ENCODE measurements at places on chromosomes 13 and 19.

DNA sequence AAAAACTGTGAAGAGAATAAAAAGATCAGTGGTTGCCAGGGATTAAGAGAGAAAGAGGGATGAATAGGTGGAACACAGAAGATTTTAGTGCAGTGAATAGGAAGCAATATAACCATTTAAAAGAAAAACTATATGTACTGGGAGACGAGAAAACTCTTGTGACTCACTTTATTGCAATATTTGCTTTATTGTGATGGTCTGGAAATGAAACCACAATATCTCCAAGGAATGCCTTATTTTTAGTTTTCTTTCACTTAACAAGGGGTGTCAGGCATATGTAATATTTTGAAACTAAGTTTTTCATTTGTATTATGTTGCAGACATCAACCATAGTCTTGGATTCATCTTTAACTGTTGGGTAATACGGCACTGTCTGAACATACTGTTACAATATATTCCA is 1308.2 kb downstream of the PCDH9 start:
- no peak for DNase-seq

DNA sequence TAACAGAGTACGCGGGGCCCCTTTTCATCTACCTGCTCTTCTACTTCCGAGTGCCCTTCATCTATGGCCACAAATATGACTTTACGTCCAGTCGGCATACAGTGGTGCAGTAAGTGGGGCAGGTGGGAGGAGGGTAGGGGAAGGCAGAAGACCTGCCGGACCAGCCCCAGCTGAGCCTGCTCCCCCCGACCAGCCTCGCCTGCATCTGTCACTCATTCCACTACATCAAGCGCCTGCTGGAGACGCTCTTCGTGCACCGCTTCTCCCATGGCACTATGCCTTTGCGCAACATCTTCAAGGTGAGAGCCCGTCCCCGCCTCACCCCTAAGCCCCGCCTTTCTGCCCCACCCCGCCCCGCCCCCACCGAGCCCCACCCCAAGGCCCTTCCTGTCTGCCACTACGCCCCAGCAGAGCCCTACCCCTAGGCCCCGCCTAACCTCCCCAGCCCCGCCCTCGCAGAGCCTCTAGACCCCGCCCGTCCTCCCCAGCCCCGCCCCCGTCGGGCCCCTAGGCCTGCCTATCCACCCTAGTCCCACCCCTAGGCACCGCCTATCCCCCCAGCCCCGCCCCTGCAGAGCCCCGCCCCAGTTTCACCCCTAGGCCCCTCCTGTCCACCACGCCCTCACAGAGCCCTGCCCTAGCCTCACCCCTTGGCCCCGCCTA is 7.7 kb downstream of the NDUFB7 start:
- DNase-seq, result no peak

- no peak for DNase-seq
Measured at GRCh38 chr19:39966617-39967016, 4.3 kb upstream of the PSMC4 start.

DNA sequence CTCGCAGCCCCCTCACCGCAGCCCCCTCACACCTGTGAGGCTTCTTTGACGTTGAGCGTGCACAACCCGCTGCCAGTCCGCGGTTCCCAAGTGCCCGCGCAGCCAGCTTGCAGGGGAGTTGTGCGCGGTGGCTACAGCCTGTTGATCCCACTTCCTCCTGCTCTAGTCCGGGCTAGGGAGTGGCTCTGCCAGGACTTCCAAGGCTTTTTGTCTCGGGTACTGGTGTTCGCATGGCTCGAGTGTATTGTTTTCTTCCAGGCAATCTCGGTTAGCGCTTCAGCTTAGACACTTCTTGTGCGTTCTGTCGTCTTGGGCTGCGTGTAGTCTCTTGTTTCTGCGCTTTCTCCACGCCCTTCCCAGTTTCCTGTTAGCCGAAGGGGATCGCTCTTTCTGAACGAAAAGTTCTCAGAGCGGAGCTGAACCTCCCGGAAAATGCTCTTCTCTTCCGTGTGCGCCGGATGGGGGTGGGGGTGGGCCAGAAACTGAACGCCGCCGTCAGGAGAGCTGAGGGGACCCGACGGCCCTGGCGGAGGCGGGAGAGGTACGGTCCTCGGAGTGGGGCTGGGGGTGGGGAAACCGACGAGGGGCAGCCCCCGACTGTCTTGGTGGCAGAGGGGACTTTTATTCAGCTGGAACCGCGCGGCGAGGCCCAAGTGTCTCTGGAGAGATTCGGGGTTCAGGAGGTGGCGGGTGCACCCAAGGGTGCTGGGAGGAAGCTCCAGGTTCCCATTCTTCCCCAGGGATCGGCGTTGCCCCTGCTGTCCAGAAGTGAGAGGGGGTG is 697 bp upstream of the DGKH start:
- peak; percentile 4 for DNase-seq

DNA sequence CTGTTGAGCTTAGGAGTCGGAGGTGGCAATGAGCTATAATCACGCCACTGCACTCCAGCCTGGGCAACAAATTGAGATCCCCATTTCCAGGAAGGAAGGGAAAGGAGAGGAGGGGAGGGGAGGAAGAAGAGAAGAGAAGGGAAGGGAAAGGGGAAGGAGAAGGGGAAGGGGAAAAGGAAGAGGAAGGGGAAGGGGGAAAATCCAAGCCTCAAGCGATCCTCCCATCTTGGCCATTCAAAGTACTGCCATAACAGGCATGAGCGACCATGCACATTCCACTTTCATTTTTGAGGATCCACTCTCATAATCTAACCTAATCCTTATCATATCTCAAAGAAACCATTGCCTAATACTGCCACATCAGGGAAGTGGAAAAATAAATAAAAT is 14.9 kb downstream of the ZNF443 start:
- no peak for DNase-seq

DNA sequence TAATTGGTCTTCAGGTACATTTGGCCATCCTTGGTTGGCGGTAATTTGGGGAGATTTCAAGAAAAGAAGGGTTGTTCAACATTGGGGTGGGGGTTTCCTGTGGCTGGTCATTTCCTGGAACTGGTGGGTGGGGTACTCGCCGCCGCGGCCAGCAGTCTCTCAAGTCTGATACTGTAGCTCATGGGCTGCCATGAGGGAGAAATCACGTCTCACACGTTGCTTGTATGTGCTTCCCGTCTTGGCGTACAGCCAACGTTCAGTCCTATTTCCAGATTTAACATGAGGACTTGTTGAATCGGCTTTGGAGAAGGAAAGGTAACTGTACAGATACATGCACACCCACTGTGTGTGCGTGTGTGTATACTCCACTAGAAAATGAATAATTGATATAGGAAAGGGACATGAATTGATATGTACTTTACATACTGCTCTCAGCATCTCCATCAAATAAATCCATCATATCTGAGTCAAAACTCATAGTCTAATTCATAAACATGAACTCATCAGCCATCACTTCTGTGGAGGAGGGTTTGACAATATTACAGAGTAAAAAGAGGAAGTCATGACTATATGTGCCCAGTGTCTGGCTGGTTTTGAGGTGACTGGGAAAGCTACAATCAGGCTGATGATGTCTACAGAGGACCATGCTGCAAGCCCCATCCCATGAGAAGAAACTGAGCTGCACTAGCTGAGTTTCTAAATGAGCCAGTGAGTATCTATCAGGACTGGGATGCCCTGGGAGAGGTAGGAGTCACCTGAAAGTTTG is 418.1 kb downstream of the TSHZ3 start:
- no peak for DNase-seq

GRCh38 chr19:33496038-33496895 is 25.3 kb downstream of the PEPD start:
- DNase-seq, result no peak

- DNase-seq, result peak; percentile 74
Measured at GRCh38 chr19:45779231-45780145, 2.8 kb downstream of the DMPK start.

- DNase-seq, result no peak
Measured at GRCh38 chr19:33187183-33187540, 7.0 kb upstream of the LRP3 start.

DNA sequence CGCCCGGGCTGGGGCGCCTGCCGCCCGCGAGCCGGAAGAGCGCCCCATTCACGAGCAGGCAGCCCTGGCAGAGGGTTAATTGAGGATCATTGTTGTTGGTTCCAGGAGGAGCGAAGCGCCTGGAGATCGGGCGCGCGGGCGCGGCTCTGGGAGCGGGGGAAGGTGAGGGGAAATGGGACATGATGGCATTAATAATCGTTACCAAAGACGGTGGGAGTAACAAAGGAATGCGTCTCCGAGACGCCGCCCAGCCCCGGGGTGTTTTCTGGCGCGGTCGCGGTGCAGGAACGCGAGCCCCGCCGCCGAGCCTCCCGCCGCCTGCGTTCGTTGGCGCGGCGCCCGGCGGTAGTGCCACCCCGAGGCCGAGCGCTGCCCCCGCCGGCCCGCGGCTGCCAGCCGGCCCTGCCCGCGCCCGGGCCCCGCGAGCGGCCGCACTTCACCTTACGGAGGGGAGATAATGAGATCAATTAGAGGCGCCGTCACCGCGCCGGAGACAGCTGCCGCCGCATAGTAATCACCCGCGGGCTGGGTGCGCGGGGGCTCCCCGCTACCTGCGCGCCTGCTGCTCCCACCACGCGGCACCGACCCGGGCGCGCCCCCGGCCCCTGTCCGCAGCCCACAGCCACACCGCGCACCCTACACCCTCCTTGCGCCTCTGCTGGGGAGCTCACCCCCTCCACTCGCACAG is 2.8 kb downstream of the ZNF536 start:
- no peak for DNase-seq

DNA sequence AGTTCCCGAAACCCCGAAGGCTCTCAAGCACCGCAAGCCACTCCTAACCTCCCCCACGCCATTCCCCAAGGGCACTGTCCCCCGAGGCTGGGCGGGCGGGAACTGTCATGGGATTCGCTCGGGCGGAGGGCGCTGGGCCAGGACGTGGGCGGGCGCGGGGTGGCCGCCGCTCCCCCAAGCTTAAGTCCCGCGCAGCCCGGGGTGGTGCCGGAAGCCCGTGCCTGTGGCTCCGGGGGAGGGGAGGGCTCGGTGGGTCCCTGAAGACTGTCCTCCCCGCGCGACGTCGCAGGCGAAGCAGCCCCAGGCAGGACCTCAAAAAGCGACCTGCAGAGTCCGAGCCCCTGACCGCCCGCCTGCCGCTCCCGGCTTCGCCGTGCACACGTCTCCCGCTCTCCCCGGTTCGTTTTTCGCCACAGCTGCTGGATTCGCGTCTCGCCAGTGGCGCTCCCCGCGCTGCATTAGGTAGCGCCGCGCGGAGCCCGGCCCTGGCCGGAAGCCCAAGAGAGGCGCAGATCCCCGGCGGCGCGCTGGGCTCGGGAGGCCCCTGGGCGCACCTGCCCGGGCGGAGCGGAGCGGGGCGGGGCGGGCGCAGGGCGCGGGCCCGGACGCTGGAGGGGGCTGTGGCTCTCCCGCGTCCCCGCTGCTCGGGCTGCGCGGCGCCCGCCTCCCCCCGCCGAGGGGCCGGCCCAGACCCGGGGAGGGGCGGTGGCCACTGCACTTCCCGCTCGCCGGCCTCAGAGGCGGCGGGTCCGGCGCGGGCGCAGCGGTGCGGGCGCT is at the start of gene FARP1:
Gene FARP1, plus strand, starts transcription at position 715 of the 777 bp plus-strand sequence. CDS start 70,149 bp downstream, outside the sequence.
- DNase-seq, result peak; percentile 13

DNA sequence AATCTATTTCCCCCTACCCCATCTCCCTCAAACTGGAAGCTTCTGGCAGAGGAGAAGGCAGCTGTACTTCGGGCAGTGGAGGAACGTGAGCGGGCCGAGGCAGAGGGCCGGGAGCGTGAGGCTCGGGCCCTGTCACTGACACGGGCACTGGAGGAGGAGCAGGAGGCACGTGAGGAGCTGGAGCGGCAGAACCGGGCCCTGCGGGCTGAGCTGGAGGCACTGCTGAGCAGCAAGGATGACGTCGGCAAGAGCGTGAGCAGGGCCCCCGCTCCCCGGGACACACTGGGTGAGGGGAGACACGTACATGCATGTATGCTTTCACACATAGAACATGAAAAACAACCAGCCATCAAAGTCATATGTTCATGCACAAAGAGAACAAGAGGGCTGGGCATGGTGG is 42.7 kb downstream of the KCNC3 start:
- no peak for DNase-seq

- DNase-seq, result no peak
Measured at GRCh38 chr13:51152701-51153100, 41.6 kb upstream of the C13orf42 start.

GRCh38 chr19:49327878-49328544 is 3.0 kb upstream of the SLC6A16 start:
- DNase-seq, result no peak

- DNase-seq, result peak; percentile 86
Measured at GRCh38 chr19:4867534-4868285, at the start of gene PLIN3. Gene PLIN3, minus strand, starts transcription at chr19:4867667. Its CDS starts 6,273 bp downstream, at chr19:4861394.

- DNase-seq, result no peak
Measured at GRCh38 chr13:32802159-32802558, 214.1 kb upstream of the KL start.

GRCh38 chr19:22628401-22628800 is 5.7 kb upstream of the ZNF492 start:
- no peak for DNase-seq

DNA sequence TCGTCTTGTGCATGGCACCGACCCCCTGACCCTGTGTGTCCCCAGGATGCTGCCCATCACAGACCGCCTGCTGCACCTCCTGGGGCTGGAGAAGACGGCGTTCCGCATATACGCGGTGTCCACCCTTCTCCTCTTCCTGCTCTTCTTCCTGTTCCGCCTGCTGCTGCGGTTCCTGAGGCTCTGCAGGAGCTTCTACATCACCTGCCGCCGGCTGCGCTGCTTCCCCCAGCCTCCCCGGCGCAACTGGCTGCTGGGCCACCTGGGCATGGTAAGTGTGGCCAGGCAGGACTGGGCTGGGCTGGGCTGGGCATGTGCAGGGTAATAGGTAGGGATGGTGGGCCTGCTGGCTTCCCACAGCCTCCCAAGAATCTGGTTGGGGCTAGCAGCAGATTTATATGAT is 17.0 kb downstream of the CYP4F22 start:
- DNase-seq, result no peak

DNA sequence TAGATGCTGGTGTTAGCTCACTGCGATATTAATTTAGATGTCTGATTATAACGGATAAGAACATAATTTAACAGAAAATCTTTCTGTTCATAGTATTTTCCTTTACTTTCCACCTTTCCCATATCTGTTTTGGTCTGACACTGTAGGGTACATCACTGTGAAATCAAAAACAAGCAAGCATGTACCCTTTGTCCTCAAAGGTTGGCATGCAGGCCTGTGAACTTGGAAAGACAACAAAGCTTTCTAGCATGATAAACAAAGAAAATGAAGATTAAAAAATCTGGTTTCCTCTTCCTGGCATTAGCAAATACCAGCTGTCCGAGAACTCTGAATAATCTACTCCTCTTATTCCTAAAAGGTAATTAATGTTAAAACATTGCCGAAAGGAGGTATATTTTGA is 31.6 kb downstream of the THSD1 start:
- DNase-seq, result no peak
